Activated T-helper 1 cell treated with Interleukin-2 at 50 U/mL for 16 hours (primary cell): ENCODE measurements at places on chromosomes 4 and X.

- DNase-seq, result no peak
These were observed 48.7 kb downstream of the NOP14 start for GRCh38 chr4:2914256-2915126.

- no peak for DNase-seq
These were observed 927.8 kb downstream of the STPG2 start for GRCh38 chr4:97215409-97215941.

DNA sequence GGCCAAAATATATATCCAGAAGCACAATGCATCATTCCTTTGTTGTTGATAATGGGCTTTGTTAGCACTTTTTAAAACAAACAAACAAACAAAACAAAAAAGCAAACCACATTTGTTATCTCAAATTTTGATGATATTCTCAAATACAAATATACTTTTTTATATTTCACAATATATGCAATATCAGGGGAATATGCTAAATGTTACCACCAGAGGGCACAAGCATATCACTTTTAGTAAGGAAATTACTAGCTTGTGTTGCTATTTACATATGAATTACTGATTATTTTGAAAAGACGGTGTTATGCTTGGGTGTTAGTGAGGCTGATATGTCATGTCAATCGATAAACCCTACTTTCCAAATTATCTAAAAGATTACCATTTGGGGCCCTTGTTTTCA, 29.1 kb downstream of the RIPPLY1 start:
- DNase-seq, result no peak

- DNase-seq, result no peak
These were observed 1065.7 kb upstream of the FTHL17 start for GRCh38 chrX:32137525-32137924.

GRCh38 chr4:126916049-126916625, 716.6 kb upstream of the INTU start:
- no peak for DNase-seq

DNA sequence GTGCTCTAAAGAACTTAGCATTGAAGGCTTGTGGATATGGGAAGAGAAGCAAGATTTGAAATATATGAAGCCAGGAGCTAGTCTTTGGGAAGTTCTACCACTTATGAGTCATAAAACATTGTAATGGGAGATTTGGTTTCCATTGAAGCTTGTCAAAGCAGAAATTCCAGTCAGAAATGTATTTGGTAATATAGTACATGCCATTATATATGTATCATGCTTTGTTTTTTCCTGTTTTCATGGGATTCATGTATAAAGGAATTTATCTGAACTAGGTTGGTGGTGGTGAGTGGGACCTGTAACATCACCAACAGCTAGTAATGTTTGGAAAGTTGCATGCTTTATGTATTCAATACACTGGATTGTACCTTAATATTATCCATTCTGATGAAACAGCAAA, 14.6 kb upstream of the DCAF8L2 start:
- no peak for DNase-seq

- no peak for DNase-seq
These were observed 540.2 kb upstream of the TENM3 start for GRCh38 chr4:181702864-181703495.

GRCh38 chrX:71053217-71053621, 14.9 kb downstream of the SNX12 start:
- no peak for DNase-seq

- no peak for DNase-seq
These were observed 36.9 kb downstream of the NBDY start for GRCh38 chrX:56765811-56766553.

GRCh38 chr4:95627709-95628108, 78.9 kb upstream of the UNC5C start:
- DNase-seq, result no peak

DNA sequence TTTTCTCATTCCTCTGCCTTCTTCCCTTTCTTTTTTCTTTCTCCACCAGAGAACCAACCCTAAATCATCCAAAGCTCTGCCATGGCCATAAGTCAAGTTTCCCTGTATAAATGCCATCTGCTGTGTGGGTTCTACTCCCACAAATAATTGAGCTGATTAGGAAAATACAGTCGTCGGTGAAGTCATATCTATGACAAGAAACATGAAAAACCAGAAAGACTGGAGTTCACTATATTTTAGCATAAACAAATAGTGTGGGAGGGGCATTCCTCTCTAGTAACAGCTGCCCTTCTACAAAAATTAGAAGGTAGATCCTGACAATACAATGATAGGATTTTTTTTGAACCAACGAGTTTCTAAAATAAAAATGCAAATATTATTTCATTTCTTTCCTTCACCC, 48.8 kb downstream of the SPOCK3 start:
- DNase-seq, result no peak

GRCh38 chrX:10102046-10102704, 54.6 kb upstream of the CLCN4 start:
- DNase-seq, result no peak

DNA sequence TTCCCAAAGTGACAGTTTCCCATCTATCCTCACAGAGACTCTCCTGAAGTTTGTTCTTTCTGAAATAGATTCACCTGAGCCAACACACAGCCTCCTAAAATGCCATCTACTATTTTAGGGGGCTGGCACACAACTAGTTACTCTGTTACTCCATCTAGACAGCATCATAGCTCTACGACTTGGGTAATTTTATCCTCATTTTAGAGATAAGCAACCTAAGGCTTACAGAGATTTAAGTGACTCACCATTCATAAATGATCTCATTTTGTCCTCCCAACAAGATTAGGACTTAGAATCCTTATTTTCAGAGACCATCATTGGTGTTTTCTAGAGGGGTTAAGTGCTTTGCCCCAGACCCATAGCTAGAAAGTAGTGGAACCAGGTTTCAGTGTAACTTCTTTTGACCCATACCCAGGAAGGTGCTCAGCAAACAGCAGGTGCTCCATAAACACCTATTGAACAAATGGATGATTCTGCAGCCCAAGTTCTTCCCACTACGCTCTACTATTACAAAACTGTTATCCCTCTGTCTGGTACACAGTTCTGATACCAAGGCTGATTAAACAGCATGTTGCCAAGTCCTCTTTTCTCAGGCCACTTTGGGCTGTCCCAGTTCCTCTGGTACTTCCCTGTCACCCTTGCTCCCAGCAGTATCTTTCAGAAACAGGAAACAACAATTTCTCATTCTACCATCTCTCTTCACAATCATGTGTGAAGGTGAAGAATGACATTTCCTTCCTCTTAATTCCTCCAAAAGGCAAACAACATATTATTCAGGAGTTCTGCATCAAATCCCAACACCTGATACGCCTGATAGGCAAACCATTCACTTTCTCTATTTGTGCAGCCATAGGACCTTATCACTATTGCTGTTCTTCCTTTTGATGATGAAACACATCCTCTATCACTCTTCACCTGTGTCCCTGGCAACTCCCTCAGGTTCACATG, 304.7 kb upstream of the TAPT1 start:
- no peak for DNase-seq

GRCh38 chr4:2791518-2792395, 1.1 kb upstream of the SH3BP2 start:
- DNase-seq, result no peak
